ENCODE measurements at places on chromosomes 6 and 20. TPM values are rescaled to one million over a fixed set of nuclear protein-coding genes. Genes with fewer than 3 reads are reported as not detected.
A peak's percentile ranks its signal among the peaks of the same experiment; 100 is the strongest.

LRFN2 gene
- 0.66 TPM for total RNA-seq

IPCEF1 gene
- 1.3 TPM for total RNA-seq

ZBTB12 gene
- total RNA-seq = 3.4 TPM

HLA-DOB gene
- total RNA-seq = 0.28 TPM

PMEPA1 gene
- 16.8 TPM for total RNA-seq

F13A1 gene
- 23.9 TPM for total RNA-seq

- no peaks in the 10 kb centered on the region for H3K27me3 ChIP-seq
- no peaks in the 10 kb centered on the region for H3K4me1 ChIP-seq
- no peak for DNase-seq
These were observed 338.2 kb downstream of the SOX4 start for GRCh38 chr6:21931641-21932335.

DNA sequence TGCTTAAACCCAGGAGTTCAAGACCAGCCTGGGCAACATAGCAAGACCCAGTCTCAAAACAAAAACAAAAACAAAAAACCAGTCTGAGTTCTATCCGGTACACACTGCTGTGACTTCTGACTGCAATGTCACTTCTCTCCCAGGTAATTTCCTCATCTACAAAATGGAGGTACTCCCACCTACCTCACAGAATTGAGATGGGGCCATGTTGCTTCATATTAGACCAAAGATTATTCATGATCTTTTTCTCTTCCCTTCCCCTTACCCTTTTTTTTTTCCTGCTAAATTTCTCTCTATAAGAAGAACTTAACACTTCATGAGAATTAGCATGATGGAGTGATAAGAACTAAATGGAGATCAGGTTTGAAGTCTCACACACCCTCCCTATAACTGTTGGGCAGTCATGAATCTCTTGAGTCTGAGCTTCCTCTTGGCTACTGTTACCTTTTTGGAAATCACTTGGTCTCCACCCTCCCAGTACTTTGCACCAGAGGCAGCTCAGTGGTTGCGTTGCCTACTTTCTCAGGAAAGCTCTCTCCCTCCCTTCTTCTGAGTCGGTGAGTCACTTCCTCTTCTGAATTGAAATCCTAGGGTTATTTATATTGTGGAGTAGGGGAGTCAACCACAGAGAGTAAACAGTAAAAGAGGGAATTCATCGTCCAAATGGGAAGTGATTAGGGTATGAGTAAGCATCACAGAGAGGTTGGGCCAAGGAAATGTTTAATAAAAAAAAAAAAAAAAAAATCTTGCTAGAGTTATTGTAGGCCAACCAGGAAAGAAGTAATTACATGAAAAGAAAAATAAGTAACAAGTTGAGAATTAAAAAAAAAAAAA, 59.9 kb upstream of the MAP7 start:
- H3K4me3 ChIP-seq = no peak overlapping the region
- H3K27me3 ChIP-seq = no peaks in the 10 kb centered on the region
- H3K27ac ChIP-seq = peak overlapping the region; percentile 20
- DNase-seq = no peak
- no peaks in the 10 kb centered on the region for H3K36me3 ChIP-seq

DNA sequence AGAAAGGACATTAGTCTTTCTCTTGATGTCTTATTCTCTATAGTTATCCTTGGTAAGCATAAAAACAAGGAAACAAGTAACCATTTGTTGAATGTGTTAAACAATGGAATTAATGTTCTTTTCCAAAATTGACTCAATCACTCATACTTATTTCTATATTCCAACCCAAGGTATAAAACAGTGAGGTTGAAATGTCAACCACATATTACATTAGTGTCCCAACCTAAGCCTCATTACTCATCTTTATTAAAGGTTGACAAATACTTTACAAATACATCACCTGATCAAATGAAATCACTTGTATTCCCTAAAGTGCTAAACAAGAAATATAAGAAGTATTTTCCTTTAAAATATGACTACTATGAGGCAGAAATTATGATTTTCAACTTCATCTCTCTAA, 100.5 kb downstream of the ASCC3 start:
- no peak overlapping the region for H3K4me3 ChIP-seq
- no peaks in the 10 kb centered on the region for H3K36me3 ChIP-seq
